ENCODE measurements at places on chromosomes 4 and X.

DNA sequence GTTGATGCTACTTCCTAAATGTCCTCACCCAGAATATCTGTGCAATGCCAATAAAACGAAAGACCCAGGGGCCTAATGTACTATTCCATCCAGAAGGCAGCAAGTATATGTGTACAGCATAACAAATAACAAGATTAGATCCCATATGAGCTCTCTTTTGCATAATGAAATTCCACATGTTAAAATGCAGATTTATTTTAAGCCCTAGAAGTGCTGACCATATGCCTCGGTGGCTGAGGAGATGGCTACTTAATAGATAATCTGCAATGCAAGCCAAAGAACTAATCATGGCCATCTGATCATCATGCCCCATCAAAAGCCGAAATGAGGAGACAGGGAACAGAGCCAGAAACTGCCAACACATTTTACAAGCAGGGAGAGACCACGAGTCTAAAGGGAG lies 293.5 kb downstream of the KCNIP4 start:
- no peak for DNase-seq

- DNase-seq: no peak
These were observed 448.9 kb downstream of the FSTL5 start for GRCh38 chr4:161714931-161715330.

- no peak for DNase-seq
These were observed 138.6 kb upstream of the SMARCAD1 start for GRCh38 chr4:94068753-94069719.

GRCh38 chr4:74793757-74794381 lies 454 bp downstream of the BTC start:
- DNase-seq: peak; percentile 63

- DNase-seq: peak; percentile 15
These were observed 98.9 kb downstream of the SPRY1 start for GRCh38 chr4:123495530-123495929.

- DNase-seq: peak; percentile 49
These were observed 942.7 kb upstream of the NDST4 start for GRCh38 chr4:116055857-116056827.

GRCh38 chrX:46554942-46555341 lies 9.7 kb upstream of the ZNF674 start:
- peak; percentile 63 for DNase-seq

- DNase-seq: no peak
These were observed 321 bp upstream of the HPRT1 start for GRCh38 chrX:134459683-134460004.

DNA sequence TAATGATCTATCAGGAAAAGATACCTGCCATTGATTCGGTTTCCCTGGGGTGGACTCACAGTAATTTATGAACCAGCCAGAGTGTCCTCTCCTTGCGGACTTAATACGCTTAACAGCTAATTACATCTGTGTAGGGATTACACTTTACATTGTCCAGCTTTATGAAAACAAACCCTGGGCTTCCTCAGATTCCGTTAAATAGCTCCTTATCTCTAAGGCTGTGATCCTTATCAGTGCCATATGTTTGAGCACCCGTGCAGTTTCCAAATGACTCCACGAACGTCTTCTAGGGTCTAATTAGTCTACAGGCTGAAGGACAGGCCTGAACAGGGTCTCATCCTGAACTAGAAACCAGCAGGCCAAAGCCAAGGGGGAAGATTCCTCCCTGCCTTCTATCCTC lies 56.9 kb downstream of the KDR start:
- no peak for DNase-seq

- peak; percentile 3 for DNase-seq
These were observed 51.1 kb upstream of the PPP2R3B start for GRCh38 chrX:437661-438390.

GRCh38 chr4:159766241-159766640 lies 663.4 kb downstream of the RAPGEF2 start:
- no peak for DNase-seq

GRCh38 chr4:184503869-184504300 lies 29.5 kb upstream of the IRF2 start:
- DNase-seq: no peak
